ENCODE measurements at places on chromosomes 2 and 18. TPM values are rescaled to one million over a fixed set of nuclear protein-coding genes. Genes with fewer than 3 reads are reported as not detected.
A peak's percentile ranks its signal among the peaks of the same experiment; 100 is the strongest.

GRCh38 chr2:218569661-218570500 is 1.2 kb downstream of the CNOT9 start:
- peak; percentile 22 for DNase-seq

DNA sequence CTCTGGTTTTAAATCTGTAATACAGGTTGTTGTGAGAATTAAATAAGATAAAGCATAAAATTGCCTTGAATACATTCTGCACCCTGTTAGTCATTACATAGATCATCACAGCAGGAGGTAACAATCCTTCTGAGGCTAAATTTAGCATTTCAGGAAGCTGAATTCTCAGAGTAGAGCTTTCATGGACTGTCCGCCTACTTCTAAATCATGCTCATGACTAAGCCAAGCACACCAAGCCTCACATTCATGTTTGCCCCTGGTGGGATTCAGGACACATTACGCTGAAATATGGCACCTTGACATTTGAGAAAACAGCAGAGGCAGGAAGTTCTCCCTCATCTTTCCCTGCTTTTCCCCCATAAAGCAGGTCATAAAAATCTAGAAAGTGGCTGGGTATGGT is 16.6 kb upstream of the PIK3C3 start:
- no peak for DNase-seq

DNA sequence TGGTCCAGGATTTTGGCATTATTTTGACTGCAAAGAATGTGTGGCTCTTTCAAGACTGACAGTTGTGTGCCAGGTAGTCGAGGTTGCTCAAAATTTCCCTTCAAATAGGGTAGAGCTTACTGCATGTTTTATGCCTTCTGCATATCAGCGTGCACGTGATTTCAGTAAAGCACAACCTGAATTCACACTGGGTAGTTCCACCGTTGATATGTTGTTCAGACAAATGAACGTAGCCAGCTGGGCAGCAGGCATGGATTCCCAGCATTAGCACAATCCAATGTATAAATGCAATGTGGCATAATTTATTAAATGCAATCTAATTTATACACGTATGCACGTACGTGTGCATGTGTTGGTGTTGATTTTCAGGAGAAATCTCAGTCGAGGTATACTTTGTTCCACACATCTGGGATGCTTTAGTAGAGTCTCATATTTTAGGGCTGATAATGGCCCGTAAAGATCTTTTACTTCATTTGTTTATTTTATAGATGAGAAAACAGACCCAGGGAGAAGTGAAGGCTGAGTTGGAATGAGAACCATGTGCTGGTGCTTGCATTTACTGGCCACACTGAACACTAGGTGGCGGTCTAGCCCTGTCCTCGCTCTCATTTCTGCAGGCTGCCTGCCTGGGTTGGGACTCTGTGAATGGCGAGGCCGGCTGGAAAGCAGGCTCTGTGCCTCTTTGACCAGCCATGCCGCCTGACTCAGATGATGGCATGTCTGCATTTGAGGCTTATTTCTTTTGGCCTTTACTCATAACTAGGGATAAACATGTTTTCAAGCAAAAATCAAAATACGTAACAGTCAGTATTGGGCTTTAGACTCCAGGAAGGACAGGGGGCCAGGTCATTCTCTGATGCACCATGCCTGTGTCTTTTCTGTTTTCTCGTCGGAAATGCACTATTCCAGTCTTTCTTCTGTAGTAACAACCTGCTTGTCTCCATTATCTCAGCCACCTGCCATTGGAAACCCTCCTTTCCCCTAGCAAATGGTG is 120.4 kb downstream of the RNF144A start:
- peak; percentile 79 for DNase-seq

GALNT3 gene
- 2.6 TPM for total RNA-seq

DNA sequence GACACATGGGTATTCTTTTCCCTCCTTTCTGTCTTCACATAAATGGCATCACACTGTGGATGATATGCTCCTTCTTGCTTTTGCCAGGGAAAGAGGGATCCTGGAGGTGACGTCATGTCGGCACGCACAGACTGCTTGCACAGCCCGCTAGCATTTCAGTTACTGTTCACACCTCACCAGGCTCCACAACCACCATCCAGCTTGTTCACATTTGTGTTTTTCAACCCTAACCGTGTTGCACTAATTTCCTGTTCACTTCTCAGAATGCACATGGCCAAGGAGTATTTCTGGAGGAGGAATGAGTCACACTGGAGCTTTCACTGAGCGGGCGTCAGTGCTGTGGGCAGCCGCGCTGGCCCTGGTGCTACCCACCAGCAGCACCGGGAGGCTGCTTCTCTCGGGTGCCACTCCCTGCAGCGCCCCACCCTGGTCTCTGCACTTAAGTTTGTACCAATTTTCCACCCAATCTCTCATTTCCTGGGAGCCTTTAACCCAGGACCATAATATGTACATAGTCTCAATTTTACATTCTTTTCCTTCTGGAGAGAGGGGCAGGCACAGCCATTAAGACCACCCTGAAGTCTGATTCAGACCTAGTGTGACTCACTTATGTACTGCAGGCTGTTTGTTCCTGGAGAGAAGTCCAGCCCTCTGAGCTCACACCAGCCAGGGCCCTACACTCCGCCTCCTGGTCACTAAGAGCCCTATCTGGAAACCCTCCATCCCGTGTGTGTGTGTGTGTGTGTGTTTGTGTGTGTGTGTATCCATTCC is 65.1 kb downstream of the MBP start:
- DNase-seq = no peak

- no peak for DNase-seq
These were observed 70.3 kb downstream of the LNPK start for GRCh38 chr2:175931805-175932204.

GRCh38 chr2:234881413-234882241 is 70.2 kb upstream of the SH3BP4 start:
- DNase-seq = peak; percentile 64

DNA sequence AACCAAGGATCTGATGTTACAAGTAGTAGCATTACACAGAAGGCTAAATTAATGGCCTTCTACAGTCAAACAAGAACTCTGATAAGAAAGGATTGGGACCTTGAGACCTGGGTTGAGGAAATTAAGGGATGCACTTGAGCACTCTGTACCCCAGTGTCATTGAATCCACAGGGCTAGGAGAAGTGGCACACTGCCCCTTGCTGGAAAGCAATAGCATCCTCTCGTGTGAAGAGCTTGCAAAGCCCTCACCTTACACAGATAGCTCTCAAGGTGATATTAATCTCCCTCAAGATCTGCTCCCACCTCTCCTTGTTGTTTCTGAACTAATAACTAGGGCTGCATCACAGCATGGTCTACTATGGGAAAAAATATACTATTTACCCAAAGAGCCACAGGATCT is 26.5 kb upstream of the CHST9 start:
- no peak for DNase-seq

ITGA6 gene
- 0.24 TPM for total RNA-seq

DNA sequence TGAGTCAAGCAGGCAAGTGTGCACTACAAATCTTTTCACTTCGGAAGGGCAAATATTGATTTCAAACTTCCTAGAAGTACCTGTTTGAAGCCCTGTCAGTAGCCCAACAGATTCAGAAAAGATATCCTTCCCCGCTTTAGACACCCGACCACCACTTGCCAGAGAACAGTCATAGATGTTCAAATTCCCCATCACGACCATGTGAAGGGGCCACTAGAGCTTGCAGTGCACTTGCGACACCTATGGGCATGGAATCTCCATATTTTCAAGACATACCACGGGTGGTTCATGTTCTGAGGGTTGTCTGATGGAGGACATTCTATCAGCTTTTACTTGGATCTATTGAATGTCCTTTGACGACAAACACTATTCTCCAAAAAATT is 23.8 kb downstream of the GNLY start:
- no peak for DNase-seq

BMP10 gene
- not detected for total RNA-seq

- DNase-seq = no peak
These were observed 49.8 kb downstream of the ZNF516 start for GRCh38 chr18:76445275-76445674.

DNA sequence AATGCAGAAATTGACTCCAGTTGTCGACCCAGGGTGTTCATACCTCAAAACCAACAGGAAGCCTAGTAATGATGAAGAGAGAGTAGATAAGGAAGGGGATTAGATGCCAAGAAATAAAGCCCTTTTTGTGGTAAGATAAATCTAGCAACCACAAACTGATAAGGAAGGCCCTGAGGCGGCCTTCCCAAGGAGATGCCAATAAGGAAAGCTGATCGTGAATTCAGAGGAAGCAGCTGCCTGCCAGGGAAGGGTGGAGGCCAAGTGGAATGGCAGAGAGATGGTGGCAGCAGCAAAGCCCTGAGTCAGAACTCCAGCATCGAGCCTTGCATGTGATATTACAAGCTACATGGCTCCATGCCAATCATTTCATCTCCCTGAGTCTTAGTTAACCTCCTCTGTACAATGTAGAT is 126.3 kb downstream of the IRS1 start:
- no peak for DNase-seq

GRCh38 chr2:97999536-97999935 is 3.8 kb upstream of the TMEM131 start:
- DNase-seq = no peak

- no peak for DNase-seq
These were observed 29.1 kb upstream of the INO80D start for GRCh38 chr2:206115026-206115578.

DNA sequence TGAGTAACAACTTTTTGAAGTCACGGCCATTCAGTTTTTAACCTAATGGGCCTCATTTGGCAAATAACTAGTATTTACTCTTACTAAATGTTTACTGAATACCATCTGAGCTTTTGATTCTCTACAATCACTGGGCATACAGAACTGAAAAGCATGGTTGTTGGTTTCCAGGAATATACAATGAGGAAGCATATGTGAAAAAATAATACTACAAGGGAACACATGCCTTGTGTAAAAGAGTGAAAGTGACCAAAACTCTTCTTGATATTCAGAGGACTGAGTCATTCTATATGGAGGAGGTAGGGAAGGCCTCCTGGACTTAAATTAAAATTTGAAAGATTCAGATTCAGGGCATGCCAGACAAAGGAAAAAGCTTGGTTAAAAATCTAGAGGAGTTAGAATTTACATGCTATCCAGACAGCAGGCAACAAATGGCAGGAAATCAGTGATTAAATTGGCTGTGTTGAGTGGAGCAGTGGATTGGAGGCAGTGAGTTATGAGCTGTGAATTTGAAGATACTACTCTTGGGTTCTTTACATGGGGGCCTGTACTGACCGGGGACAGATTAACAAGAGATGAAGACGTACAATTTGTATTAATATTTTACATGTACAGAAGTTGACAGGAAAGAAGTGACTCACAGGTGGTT is 53.6 kb upstream of the NRXN1 start:
- no peak for DNase-seq

CACNB4 gene
- 0.76 TPM for total RNA-seq

DNA sequence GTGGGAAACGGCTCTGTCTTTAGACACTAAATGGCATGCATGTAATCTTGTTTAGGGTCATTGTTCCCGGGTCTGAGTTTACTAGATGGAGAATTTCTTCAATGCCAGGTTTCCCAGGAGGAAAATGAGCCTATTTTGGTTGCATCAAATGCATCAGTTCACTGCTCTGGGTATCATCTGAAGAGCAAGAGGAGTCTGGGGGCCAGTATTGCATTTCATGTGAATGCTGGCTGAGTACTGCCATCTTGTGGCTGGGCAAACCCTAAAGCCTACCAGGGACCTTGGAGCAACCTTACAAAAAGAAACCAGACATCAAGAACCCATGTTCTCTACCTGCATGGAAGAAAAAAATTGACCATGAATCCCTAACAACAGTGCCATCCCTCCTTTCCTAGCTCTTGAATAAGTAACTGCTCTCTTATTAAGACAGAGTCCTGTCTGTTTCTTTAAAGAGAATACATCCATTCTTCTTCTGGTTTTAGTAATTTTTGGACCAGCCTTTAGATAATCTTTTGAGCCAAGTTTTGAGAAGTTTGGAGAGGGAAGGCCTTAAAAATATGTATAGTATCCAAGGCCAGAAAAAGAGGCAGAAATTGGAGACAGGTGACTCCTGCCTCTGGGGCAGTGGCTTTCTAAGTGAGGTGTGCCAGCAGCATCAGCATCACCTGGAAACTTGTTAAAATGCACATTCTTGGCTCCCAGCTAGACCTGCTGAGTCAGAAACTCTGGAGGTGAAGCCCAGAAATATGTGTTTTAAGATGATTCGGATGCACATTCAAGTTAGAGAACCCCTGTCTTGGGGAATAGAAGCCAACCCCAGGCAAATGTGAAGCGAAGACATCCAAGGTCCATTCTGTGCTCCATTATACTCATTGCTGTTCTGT is 261.0 kb upstream of the CXCR4 start:
- peak; percentile 91 for DNase-seq

REL gene
- 81.1 TPM for total RNA-seq

DNA sequence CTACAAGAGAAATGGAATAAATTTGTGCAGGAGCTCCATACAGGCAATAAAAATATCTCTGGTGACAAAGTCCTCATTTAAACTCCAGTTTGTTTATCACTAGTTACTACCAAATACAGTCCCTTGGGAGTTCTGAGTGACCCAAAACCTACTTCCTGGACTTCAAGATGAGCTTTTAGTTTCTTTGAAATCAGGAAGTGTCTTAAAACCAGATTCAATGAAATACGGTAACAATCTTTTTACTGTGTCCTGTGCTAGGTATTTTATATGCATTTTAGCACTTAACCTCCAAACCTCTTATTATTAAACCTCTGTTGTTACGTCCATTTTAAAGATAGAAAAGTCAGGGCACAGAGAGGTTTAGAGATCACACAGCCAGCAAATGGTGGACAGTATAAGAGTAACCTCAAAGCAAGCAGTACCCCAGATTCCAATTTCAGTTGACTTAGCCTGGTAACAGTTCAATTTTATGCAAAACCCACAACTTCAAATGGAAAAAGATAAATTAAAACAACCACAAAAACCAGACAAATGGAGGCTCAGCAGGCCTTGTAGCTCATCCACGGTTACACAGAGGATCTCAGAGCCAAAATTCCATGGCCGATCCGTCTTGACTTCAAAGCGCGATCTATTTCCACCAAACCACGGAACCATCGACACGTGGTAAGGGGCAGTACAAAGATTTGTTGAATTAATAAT is 1.3 kb upstream of the KCMF1 start:
- peak; percentile 63 for DNase-seq

DNA sequence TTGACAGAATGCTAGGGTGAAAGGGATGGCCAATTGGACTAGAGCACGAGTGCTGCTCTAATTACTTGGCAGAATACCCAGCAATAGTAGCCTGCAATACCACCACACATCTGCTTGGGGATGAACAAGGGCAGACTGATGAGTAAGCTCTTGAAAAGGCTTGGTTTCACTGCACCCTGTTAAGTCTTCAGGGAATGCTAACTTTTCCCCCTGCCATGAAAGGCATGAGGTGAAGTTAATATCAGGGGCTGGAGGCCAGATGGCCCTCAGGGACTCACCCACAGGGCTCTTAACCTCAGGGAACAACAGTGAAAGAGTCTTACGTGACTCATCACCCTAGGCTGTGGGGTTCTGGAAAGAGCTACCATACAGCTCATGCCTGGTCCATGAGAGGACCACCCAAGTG is 51.7 kb upstream of the MYL1 start:
- no peak for DNase-seq

DNA sequence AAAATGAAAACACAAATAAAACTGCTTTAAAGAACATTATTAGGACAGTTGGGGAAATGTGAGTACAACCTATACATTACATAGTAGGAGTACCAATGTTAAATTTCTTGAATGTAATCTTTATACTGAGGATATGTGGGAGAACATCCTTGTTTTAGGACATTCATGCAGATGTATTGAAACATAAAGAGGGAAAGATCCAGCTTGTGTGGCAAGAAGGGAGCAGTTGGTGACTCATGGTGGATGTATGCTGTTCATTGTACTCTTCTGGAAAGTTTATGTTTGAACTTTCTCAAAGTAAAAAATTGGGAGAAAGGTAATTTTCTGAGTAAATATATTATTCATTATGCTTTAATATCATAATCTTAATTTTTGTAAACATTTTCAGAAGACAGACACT is 132.1 kb upstream of the DLGAP1 start:
- DNase-seq = no peak

Measured in OCI-LY7 (cell line).